ENCODE measurements at places on chromosomes 11 and 22.

DNA sequence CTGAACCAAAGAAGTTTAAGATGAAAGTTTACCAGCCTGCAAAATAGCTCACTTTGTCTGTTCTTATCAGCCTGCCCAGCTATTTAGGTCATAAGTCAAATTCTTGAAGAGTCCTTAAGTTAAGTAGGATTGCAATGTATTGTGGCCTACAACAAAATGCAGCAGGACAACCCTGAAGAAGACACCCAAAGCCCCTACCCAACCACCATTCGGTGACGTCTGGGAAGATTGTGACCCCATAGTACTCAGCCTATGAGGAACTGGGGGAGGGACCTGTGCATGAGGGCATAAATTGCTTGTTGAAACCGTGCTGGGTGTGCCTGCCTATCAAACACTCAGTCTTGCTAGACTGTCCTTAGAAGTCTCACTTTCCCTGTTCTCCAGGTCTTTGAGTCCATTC is 50.5 kb upstream of the FDX1 start:
- DNase-seq: no peak

- no peak for DNase-seq
Measured at GRCh38 chr11:70558681-70559080, 160.4 kb downstream of the CTTN start.

GRCh38 chr11:26285608-26286007 is 46.3 kb upstream of the ANO3 start:
- no peak for DNase-seq

GRCh38 chr11:92839450-92839849 is 130.0 kb upstream of the MTNR1B start:
- DNase-seq: no peak

DNA sequence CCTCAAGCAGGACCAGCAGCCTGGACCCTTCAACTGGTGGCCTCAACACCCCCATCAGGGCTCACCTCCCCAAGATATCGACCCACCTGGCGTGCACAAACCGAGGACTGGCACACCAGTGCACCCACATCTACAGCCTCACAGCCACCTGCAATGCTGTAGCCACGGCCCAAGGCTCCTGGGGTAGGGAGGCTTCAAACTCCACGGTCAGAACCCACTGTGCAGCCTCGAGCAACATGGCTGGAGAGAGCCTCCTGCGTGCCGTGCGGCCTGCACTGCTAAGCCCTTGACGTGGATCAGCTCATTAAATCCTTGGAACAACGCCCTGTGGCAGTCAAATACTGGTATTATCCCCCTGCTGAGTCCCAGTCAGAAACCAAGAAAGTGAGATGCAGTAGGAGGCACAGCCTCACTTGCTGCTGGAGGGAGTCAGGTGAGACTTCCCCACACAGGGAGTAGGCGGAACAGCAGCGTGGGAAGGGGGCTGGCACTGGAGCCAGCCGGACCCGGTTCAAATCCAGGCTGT is 4.6 kb downstream of the CARD10 start:
- no peak for DNase-seq

GRCh38 chr11:35064114-35064800 is 74.7 kb upstream of the CD44 start:
- DNase-seq: no peak

DNA sequence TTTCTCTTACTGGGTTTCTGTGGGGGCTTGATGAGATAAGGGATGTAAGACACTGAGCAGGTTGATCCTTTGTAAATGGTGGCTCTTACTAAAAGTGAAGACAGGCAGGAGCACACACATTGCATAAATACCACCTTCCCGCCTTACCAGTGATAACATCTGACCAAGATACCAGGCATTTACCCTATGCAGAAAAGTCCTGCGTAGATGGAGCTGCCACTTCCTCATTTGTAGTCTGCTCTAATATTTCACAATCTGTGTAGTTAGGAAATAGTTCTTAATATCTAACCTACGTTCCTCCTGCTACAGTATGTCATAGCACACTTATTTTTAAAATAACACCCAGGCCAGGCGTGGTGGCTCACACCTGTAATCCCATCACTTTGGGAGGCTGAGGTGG is 23.9 kb upstream of the SWAP70 start:
- DNase-seq: no peak

GRCh38 chr11:69467646-69468045 is 13.8 kb upstream of the LINC01488 start:
- no peak for DNase-seq

GRCh38 chr11:133238027-133238426 is 294.3 kb downstream of the OPCML start:
- DNase-seq: no peak

DNA sequence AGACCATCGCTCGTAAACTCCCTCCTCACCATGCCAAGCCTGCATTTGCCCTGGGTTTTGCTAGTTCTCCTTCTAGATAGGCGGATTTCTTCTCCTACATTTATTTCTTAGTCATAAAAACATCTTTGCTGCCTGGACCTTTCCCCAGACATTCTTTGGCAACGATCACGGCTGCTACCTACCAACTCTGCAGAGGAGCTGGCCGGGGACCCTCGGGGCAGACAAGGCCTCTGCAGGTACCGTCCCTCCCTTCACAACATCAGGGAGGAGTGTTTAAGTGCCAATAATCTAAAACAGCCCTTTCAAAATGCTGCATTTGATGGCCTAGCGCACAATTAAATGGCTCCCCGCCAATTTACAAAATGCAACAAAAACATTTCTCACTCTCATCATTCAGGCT is 34.4 kb downstream of the BRD1 start:
- DNase-seq: no peak

DNA sequence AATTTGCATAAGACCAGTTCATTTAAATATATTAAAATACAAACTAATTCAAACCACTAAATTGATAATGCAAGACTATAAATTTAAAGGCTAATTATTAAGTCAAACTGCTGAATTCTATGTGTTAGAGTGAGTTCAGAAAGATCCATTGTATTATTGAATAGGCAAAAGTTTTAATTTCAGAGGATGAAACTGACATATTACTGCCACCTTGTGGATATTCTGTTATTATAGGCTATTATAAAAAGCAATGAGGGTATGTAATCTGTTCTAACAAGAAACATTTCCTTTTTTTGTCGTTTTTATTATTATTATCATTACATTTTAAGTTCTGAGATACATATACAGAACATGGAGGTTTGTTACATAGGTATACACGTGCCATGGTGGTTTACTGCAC is 20.9 kb upstream of the NAALAD2 start:
- no peak for DNase-seq

DNA sequence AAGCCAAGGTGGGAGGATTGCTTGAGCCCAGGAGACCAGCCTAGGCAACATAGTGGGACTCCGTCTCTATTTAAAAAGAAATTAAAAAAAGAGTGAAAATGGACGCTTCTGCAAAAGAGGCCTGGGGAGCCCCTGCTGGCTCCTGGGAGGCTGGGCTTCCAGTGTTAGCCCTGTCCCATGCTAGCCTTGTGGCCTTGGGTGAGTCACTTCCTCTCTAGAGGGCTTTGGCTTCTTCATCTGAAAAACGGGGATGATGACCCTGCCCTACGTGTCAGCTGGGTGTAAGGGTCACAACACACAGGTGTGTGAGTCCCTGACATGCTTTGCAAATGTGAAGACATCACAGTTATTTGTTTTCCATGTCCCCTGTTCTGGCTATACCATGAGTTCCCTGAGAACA is 32.8 kb downstream of the FAM227A start:
- no peak for DNase-seq

- DNase-seq: no peak
Measured at GRCh38 chr11:74278721-74279161, 32.7 kb downstream of the P4HA3 start.

- DNase-seq: no peak
Measured at GRCh38 chr11:6646071-6646470, 9.5 kb downstream of the DCHS1 start.

- no peak for DNase-seq
Measured at GRCh38 chr11:68659158-68659921, 25.0 kb upstream of the GAL start.

GRCh38 chr11:43579919-43580276 is 100.6 kb upstream of the HSD17B12 start:
- no peak for DNase-seq

- no peak for DNase-seq
Measured at GRCh38 chr11:130787973-130788570, 128.2 kb downstream of the SNX19 start.

GRCh38 chr11:70193411-70194292 is 9.4 kb upstream of the FADD start:
- no peak for DNase-seq

GRCh38 chr11:12221051-12221535 is 110.7 kb downstream of the MICAL2 start:
- no peak for DNase-seq

- no peak for DNase-seq
Measured at GRCh38 chr11:70650075-70650909, 252.0 kb downstream of the CTTN start.

DNA sequence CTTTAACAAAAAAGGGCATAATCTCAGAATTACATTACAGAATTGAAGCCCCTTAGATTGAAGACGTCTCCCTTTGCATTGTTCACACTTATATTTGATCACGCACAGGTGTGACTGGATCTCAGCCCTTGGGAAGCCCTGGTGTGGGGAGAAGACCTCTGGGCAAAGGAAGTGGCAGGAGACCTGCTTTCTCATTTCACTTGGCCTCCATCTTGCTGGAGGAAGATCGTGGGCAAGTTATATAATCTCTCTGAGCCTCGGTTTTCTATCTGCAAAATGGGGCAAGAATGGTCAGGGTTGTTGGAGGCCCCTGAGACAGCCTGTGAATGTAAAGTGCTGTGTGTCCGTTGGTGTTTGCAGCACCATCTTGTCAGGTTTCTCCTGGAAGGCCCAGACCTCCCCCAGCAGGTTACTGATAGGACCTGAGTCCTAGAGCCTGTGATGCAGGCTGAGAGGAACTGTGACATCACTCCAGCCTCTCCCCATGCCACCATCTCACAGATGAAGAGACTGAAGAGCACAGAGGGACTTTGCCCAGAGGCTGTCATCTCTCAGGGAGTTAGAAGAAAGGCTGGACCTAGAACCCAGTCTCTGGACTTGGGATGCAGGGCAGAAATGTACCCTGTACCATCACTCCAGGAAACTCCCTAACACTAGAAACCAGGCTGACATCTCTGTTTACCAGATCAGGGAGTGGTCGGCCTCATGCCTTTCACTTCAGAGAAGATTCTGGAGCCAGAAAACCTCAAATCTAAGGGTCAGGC is 1.1 kb upstream of the APOA1 start:
- no peak for DNase-seq

GRCh38 chr11:123838659-123839058 is 32.5 kb upstream of the OR6M1 start:
- no peak for DNase-seq

DNA sequence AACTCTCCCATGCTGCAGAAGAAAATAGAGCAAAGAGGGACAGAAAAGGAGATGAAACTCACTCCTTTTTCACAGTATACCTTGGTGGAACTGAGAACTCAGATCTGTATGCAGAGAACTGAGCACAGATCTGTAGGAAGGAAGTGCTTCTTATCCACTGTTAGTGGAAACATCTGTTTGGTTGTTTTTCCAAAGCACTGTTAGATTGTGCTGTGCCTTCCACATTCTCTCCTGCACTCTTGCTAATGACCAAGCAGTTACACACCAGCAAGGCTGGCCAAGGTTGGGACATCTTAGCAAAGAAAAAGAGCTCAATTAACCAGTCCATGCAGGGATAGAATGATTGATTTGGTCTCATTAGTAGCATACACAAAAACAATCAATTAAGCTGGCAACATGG is 20.1 kb upstream of the SIK2 start:
- DNase-seq: no peak

DNA sequence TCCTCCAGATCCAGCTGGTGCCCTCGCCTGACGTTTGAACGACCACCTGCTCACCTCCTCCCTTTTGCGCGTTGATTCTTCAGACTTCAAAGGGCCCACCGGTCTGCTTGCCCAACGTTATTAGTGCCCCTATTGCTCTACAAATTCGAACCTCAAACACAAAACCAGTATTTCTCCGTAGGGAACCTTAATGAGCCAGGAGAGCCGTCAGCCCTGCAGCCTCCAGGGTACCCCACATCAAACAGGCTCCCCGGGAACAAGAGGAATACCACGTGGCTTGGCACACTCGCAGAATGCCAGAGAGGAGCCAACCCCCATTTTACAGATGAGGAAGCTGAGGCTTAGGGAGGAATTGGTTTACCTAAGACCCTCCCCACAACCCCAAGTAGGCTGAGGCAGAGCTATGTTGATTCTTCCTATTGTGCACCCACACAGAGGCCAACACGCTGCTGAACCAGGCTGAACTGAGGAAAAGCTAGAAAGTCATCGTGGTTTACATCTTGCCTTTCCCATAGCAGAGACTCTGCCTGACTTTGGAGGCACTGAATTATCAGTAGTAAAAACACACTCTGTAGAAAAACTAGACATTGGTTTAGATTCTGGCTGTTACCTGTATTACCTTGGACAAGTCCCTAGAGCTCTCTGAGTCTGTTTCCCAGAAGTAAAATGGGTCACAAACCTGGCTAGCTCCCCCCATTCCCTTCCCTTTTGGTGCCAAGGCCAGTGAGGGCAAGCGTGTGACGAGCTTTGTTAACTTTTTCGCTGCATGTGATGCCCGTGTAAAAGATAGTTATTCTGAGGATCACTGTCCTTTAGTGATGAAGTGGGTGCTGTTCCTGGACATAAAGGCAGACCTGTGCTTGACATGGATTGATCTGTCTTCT is 764 bp downstream of the TKFC start:
- DNase-seq: no peak

Measured in activated T-helper 1 cell treated with anti-CD3 and anti-CD28 coated beads, Interleukin-2, amount 50 U/mL, for 16 hours (primary cell).